ENCODE measurements at places on chromosomes 1 and 21.

- DNase-seq, result no peak
Observed at GRCh38 chr1:22276396-22276748, 133.5 kb upstream of the WNT4 start.

GRCh38 chr1:241235256-241235897, 121.6 kb downstream of the RGS7 start:
- no peak for DNase-seq

DNA sequence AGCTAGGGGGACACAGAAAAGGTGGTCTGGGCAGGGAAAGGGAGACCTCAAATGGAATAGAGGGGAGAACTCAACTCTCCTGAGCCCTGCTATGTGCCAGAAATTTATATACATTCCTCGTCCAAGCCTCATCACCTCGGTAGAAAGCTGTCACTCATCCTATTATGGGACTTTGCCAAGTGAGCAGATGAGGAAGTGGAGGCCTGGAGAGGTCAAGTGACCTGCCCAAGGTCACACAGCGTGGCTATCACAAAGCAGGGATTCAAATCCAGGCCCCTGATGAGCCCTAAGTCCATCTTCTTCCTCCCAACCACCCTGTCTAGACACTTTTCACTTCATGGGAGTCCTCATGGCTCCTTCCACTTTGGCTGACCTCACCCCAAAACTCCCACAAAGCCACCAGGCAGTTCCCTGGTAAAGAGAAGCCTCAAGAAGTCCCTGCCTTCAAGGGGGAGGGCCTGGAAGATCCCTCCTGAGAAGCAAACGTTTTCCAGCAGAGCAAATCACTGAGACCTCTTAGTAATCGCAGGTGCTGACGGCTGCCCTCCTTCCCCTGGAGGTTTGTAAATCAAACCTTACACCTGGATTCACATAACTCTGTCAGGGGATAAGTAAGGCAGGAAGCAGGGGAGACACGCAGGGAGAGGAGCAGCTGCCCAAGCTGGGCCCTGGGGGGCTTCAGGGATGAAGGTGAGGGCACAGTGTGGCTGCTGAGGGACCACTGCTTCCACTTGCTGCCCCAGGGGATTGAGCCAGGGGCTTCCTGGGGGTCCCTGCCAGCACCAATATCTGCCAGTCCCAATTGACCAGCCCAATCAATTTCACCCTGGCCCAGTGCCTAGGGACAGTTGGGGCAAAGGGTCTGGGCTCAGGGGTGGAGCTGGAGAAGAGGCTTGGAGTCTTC, 351.2 kb downstream of the MATN1 start:
- DNase-seq, result no peak

- no peak for DNase-seq
Observed at GRCh38 chr1:32273391-32274208, 18.3 kb upstream of the HDAC1 start.

GRCh38 chr1:206082831-206083695, 30.1 kb downstream of the RHEX start:
- DNase-seq, result no peak

GRCh38 chr1:226714148-226714547, 24.9 kb downstream of the ITPKB start:
- no peak for DNase-seq

- no peak for DNase-seq
Observed at GRCh38 chr1:234782791-234783190, 172.8 kb upstream of the IRF2BP2 start.

GRCh38 chr1:2080140-2080539, 29.9 kb downstream of the PRKCZ start:
- DNase-seq, result no peak

GRCh38 chr1:110003747-110004428, 19.3 kb downstream of the AHCYL1 start:
- peak; percentile 98 for DNase-seq

DNA sequence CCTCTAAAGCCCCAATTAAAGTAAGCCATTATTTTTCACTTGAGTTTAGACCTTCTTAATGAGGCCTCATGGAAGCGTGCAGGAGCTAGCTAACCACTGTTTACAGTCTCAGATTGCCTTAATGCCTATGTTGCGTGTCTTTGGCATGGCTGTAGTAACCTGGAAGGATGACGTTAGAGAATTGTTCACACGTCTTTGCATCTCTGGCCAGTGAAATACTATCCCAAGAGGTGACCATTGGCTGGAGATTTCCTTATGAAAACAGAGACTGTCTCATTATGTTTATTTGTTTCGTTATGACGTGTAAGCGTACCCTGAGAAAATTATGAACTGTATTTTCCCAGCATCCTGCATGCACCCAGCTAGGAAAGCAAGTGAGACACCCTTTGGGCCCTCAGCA, 18.6 kb upstream of the BMP8A start:
- no peak for DNase-seq

- peak; percentile 82 for DNase-seq
Observed at GRCh38 chr1:185556561-185556960, 177.6 kb upstream of the HMCN1 start.

- DNase-seq, result no peak
Observed at GRCh38 chr1:6347641-6348487, 45.7 kb downstream of the ACOT7 start.

- DNase-seq, result no peak
Observed at GRCh38 chr1:50346621-50347020, 76.6 kb downstream of the DMRTA2 start.

DNA sequence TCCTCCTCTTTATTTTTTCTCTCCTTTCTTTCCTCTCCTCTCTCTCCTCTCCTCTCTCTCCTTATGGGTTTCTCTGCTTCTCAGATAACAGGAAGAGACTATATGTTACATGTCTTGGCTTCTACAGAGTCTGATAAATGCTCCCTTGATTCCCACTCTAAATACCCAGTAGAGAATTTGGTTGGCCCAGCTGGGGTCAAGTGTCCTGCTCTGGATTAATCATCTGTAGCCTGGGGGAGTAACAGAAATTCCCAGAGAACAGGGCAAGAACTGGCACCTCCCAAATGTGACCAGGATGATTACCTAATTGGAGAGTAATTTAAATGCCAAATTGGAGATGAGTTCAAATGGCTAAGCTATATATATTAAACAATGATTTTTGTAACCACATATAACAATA, 146.1 kb upstream of the LMO4 start:
- no peak for DNase-seq

- peak; percentile 21 for DNase-seq
Observed at GRCh38 chr1:10033359-10033845, 644 bp downstream of the UBE4B start.

- DNase-seq, result no peak
Observed at GRCh38 chr1:110555807-110556470, 37.0 kb upstream of the KCNA10 start.

- peak; percentile 82 for DNase-seq
Observed at GRCh38 chr1:205313563-205314308, 7.8 kb downstream of the NUAK2 start.

DNA sequence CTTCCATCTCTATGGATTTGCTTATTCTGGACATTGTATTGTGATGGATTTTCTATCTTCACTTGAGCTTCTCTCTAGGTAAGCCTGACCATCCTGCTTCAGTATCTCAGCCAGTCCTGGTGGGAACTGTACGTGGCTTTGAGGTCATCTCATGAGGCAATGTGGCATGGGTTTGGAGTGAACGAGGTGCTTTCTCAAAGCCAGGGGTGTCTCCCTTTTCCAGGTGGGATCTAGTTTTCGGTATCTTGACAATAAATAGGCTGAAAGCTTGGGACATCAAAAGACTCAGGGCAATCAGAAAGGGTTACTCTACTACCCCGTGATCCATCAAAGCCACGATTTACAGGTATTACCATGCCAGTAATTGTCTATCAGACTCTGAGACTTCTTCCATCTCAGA, 40.8 kb downstream of the AZIN2 start:
- no peak for DNase-seq

DNA sequence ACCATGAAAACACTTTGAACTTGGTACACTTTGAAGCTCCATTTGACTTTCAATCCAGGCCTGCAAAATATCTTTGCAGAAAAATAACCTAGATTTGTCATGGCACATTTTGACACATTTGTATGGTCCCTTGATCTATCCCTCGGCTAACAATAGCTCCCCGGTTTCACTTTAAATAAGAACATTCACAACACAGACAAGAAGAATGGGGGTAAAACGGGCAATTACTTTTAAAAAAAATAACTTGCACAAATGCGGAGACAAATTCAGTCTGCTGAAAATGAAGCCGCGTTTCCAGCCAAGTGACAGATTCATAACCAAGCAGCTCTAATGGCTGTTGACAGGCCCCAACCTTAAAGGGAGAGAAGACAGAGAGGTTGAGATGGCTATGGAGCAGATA, 218.2 kb downstream of the NPHP4 start:
- DNase-seq, result no peak

DNA sequence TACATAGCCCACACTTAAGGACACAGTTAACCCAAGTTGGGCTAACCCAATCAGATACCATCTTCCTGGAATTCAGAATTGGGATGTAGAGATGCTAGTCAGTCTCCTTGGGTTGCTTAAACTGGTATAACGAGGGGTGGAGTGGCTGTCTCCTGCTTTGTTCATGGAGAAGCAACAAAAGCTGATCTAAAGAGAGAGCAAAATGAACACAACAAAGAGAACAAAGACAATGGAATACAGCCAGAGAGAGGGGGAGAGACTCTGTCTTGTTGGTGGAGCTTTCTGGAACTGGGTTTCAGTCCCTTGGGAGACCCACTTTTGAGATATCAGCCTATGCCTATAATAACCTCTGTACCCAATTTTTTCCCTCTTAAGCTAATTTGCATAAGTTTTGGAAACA, 138.1 kb downstream of the ATG4C start:
- DNase-seq, result no peak

DNA sequence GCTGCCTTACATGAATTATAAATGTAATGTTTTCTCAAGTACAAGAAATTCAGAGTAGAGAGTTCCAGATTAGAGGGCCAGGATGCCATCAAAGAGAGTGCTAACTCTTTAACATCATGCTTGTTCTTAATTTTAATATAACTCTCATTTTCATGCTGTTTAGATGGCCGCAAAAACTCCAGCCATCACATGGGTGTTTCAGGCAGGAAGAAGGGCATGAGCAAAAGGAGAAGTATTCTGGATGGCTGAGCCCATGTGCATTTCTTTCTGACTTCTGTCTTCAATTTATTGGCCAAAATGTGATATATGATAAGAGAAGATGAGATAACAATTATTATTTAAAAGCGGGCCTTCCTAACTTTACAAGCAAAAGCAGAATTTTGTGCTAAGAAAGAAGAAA, 1328.6 kb downstream of the MRPL39 start:
- no peak for DNase-seq

DNA sequence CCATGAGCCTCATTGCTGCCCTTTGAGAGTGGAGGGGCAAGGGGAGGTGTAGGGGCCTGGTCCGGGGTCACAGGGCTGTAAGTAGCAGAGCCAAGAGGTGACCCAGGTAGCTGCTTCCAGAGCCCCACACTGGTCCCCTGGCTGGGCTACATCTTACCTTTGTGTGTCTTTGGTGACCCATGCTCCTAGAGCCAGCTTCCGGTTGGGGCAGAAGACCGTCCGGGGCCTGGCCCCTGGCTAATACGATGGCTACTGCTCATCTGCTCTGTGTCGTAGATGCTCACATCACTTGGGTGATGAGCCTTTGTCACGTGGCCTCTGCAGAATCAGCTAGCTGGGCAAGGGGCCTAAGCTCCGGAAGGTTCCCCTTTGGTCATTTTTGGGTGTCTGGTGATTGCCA, 20.6 kb downstream of the ABCG1 start:
- no peak for DNase-seq

DNA sequence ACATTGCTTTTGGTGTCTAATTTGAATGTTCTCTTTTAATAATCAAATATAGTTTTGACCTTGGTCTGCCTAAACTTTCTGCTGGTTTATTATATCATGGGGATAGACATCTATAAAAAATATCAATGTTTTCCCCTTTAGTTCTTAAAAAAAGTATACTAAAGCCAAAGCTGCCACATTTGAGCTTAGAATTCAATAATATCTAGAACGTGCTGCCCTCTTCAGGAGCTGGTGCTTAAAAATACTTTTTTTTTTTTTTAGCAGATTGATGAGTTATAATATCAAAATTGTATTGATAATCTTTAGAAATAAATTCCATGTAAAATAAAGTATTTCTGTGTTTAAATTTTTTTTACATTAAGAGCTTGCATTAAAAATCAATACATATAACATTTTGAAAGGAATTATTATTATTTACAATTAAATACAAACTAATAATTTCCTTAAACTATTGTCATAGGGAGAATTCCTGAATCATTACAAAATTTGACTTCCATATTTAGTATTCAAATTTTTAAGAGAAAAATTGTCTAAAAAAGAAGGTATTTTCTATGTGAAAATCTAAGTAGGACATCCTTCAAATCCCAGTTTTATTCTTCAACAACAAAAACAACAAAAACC, 40.1 kb upstream of the ADGRL2 start:
- DNase-seq, result peak; percentile 44

DNA sequence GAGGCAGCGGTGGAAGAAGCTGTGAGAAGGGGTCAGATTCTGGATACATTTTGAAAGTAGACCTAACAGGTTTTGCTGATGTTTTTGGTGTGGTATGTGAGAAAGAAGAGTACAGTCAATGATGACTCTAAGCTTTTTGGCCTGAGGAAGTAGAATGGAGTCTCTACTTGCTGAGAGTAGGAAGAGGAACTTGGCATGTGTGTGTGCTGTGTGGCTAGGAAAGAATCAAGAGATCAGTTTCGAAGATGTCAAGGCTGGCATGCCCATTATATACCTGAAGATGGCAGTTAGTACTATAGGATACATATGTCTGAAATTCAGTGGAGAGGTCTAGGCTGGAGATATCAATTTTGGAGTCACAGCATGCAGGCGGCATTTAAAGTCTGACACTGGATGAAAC, 64.4 kb downstream of the MAB21L3 start:
- DNase-seq, result no peak

DNA sequence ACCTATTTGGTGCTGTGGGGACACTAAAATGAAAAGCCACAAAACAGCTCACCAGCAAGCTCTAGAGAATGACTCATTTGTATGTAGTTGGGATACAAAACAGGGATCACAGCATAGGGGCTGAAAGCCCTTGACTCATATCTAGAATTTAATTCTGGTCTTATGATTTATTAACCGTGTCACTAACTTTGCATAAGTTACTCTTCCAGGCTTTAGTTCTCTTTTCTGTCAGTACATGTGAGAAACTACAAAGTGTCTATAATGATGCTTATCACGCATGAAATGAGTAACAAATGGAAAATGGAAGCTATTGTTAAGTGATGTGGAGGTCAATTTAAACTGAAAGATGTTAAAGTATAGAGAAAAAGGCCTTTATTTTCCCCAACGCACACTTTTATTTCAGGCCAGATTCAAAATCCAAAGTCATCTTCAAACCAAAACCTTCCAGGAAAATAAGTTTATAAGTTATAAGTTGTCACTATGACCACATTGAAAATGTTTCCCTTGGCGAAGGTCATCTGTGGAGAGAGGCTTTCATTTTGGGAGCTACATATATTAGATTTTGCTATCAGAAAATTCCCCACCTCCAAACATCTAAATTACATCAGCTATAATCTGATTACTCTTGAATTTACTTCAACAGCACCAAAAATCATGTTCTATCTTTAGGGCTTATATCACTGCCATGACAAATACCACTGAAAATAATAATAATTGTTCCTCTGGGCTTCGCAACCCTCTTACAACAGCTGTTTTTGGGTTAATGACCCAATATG, 430.5 kb downstream of the MRPL39 start:
- DNase-seq, result peak; percentile 65

GRCh38 chr1:8702850-8703810, 114.3 kb downstream of the RERE start:
- peak; percentile 90 for DNase-seq
